ENCODE measurements at places on chromosomes 13 and 19.

DNA sequence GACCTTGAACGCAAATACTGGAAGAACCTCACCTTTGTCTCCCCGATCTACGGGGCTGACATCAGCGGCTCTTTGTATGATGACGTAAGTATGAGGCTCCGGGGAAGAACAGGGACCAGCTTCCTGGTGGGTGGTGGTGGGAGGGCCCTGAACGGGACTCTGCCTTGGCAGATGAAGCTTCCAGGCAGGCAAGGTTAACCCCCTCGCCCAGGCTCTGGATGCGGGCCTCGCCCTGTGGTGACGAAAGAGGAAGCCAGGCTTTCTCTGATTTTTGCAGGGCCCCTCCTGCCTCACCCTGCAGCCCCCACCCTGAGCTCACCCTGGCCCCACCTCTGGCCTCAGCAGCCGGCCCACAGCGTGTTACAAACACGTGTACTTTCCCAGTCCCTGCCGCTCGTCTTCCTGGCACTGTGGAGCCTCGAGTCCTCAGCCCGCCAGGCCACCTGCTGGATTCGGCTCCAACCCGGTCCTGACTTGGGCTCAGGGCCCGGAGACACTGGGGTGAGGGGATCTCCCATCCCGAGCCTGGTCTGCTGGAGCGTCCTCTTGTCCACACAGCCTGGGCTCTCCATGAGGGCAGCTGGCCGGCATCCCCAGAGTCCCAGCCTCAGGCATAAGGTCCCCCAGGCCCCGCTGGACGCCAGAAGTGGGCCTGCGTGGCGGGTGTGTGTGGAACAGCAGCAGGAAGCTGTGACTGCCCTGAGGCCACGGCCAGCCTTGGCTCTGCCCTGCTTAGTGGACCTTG lies 72.4 kb downstream of the KDM4B start:
- DNase-seq = no peak

- DNase-seq = no peak
Observed at GRCh38 chr13:111938741-111939665, 127.9 kb upstream of the SOX1 start.

- no peak for DNase-seq
Observed at GRCh38 chr19:52536448-52536800, 9.0 kb downstream of the ZNF808 start.

- DNase-seq = no peak
Observed at GRCh38 chr19:4391701-4392483, 8.5 kb downstream of the SH3GL1 start.

- no peak for DNase-seq
Observed at GRCh38 chr19:17331045-17331558, 3.6 kb downstream of the ANO8 start.

GRCh38 chr19:2613507-2614295 lies 88.8 kb downstream of the GNG7 start:
- DNase-seq = no peak

GRCh38 chr13:25295228-25295627 lies 6.2 kb upstream of the NUP58 start:
- DNase-seq = no peak

DNA sequence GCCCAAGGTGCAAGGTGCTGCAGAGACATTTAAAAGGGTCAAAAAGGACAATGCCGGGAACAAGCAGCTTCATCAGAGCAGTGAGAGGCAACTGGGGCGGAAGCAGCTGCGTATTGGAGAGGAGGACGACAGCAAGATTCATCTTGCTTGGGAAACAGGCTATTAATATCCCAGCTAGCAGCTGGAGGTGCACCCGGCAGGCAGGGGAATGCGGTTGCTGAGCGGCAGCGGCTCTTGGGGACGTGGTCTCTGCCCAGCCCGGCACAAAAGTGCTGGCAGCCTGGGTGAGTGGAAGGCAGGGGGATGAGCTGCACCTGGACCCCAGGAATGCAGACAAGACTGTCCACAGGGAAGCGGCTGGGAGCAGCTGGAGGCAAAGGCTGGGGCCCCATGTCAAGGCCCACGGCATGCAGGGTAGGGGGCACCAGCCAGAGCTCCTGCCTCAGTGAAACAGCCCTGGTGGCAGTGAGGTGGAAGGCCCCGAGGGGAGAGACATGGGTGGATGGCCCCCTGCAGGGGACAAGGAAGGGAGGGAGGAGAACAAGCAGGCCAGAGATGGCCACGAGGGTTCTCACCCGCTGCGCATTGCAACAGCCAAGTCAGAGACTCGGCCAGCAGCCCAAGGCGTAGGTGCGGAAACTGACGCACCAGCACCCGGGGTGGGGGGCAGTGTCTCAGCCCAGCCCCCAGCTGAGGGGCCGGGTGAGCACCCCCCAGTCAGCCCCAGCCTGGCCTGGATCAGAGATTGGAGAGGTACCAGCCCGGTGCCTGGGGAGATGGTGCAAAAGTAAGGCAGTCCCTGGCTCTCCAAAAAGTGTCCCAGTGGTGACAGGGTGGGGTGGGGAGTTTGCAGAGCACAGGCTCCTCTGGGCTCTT lies 34.4 kb downstream of the PEPD start:
- no peak for DNase-seq

DNA sequence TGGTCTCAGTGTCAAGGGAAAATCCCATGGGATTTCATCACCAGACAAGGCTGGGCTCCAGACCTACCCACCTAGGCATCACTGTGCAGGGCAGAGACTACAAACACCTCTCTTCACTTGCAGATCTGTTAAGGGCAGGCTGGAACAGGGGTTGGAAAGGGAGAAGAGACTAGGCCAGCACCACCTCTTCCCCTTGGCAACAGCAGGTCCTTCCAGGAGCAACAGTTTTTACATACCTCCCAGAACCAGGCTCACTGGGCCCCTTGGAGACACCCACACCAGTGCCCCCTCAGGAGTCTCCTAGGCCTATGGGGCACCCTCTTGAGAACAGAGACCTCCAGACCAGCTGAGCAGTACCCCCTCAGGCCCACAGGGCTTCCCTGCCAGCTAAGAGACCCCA lies 2.5 kb upstream of the UBE2M start:
- DNase-seq = no peak

DNA sequence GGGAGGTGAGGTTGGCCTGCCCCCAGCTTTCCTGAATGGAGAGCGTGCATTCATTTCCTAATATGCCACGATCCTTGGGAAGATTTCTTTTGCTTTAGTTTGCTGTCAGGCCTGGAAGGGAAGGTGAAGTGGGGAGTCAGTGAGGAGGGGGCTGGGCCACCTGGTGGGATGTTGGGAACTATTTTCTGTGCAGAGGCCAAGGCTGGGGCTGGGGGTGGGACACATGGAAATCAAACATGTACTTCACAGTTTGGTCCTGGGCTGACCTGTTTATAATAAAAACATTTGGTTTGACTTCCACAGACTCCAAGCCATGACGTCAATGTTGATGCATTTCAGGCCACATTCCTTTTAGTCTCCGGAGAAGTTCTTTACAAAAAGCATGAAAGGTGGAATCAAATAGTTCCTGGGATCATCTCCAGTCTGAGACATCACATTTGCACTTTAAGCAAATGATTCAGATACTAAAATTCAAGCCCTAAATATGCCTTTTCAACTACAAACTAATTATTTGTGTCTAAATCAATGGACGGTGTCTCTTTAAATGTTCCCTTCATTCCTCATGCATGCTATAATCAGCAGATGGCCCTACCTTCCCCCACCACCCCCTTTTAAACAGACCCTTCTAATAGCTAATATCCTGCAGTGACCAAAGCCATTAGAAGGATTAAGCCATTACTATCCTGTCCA lies 41.5 kb upstream of the MEDAG start:
- DNase-seq = peak; percentile 45

- no peak for DNase-seq
Observed at GRCh38 chr13:99883805-99884204, 87.8 kb downstream of the ZIC5 start.

DNA sequence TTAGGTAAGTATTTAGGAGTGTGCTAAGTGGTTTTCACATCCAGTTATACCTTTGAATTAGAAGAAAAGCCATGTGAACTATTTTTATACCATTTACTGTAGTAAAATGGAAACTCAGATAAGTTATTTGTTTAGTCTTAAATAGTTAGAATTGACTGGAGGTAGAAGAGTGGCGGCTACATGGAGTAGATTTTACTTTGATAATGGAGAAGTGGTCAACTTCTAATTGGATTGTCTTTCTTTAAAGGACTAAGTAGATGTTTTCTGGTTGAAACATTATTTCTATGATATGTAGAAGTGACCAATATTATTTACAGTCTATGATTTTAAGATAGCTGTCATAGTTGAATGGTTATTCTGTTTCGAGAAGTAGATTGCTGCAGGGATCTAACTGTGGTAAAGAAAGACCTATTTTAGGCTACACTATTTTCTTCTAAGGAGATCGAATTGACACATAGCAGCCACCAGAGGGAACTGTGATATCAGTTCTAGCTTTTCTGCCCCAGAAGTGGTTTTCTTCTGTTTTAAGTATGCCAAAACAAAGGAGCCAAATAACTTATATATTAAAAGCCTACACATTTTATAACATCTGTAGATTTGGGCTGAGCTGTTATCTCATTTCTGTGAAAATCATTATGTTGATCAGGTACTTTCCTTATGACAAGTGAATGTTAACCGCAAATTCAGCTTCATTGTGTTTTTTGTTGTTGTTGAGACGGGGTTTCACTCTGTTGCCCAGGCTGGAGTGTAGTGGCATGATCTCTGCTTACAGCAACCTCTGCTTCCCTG lies 26.1 kb downstream of the ZMYM2 start:
- peak; percentile 19 for DNase-seq

- DNase-seq = no peak
Observed at GRCh38 chr13:89923736-89924135, 1423.8 kb upstream of the MIR17HG start.

- no peak for DNase-seq
Observed at GRCh38 chr19:40907968-40908735, 26.1 kb upstream of the CYP2A7 start.

DNA sequence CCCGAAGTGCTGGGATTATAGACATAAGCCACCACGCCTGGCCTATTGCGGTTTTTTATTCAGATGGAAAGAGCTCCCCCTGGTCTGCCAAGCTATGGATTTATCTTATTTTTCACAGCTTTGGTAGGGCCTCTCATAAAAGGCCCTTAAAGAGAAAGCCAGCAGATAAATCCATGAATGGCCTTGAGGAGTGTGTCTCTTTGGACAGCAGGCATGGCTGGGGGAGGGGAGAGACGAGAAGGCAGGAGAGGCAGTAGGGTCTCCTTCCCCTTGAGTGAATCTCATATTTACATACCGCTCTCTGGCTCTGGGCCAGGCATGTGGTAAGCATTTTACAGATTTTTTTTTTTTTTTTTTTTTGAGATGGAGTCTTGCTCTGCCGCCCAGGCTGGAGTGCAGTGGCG lies 25.2 kb downstream of the MARK4 start:
- no peak for DNase-seq

- DNase-seq = no peak
Observed at GRCh38 chr13:25990801-25991200, 61.0 kb downstream of the SHISA2 start.

GRCh38 chr13:41678848-41679247 lies 221.5 kb downstream of the RGCC start:
- no peak for DNase-seq

DNA sequence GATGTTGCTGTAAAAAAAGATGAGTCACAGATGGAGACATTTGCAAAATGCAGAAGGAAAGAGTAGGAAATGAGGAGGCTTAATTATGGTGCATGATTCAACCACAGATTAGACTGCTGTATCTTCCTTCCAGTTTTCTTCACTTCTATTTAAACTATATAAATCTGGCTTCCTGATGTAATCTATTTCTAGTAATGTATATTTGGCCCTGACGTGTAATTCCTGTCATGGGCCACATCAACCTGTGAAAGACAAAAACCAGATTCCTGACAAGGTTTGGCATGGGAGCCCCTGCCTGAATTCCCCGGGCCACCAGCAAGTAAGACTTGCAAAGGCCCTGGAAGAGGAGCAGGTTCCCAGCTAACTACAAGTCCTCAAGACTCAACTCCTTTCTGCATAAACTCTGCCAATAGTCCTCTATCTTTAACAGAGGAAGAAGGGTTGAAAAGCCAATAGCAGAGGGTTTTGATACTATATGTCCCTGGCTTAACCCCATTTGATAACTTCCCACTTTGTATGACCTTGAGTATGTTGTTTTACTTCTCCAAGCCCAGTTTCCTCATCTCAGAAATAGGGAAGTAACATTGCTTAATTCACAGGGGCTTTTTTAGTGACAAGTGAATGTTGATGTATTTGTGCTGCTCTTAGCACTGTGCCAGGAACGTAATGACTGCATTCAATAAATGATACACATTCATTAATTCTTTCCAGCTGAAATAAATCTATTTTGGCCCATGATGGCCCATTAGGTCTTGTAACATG lies 172.7 kb downstream of the SPRY2 start:
- no peak for DNase-seq

GRCh38 chr19:5838353-5839064 lies 993 bp downstream of the FUT6 start:
- DNase-seq = no peak

DNA sequence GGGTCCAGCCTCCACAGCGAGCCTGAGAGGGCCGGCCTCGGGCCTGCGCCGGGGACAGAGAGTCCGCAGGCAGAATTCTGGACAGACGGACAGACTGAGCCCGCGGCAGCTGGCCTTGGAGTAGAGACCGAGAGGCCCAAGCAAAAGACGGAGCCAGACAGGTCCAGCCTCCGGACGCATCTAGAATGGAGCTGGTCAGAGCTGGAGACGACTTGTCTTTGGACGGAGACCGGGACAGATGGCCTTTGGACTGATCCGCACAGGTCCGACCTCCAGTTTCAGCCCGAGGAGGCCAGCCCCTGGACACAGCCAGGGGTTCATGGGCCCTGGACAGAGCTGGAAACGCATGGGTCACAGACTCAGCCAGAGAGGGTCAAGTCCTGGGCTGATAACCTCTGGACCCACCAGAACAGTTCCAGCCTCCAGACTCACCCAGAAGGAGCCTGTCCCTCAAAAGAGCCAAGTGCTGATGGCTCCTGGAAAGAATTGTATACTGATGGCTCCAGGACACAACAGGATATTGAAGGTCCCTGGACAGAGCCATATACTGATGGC lies 490 bp downstream of the ITPKC start:
- DNase-seq = no peak

GRCh38 chr19:12450844-12451243 lies 10.0 kb upstream of the ZNF443 start:
- DNase-seq = no peak

- no peak for DNase-seq
Observed at GRCh38 chr13:77497350-77497749, 38.2 kb upstream of the SCEL start.

- no peak for DNase-seq
Observed at GRCh38 chr19:43777163-43777695, 3.5 kb downstream of the KCNN4 start.
